HTR-8/SVneo (cell line): ENCODE measurements at places on chromosomes 2 and 18.
A peak's percentile ranks its signal among the peaks of the same experiment; 100 is the strongest.

GRCh38 chr2:169741-170140 is 94.1 kb downstream of the SH3YL1 start:
- no peak for DNase-seq

GRCh38 chr18:68233018-68233417 is 481.9 kb downstream of the TMX3 start:
- DNase-seq, result no peak

- DNase-seq, result no peak
These were observed 8.7 kb upstream of the HTR2B start for GRCh38 chr2:231133365-231134099.

DNA sequence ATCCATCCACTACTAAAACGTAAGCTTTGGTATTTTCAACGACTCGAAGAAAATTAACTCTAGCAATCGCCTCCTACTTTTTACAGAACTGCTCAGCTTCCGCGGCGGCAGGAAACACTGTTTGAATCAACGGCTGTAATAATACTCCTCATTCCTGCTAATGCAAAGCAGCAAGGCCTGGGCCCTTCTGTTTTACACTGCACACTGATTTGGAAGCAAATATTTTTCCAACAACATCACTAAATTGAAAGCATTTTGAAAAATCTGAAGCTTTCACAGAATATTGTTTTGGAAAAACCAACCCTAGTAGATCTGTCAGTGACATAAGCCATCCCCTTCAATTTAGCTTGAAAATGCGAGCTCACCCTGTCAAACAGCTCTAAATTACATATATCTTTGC is 261.2 kb downstream of the TXNL1 start:
- DNase-seq, result no peak

DNA sequence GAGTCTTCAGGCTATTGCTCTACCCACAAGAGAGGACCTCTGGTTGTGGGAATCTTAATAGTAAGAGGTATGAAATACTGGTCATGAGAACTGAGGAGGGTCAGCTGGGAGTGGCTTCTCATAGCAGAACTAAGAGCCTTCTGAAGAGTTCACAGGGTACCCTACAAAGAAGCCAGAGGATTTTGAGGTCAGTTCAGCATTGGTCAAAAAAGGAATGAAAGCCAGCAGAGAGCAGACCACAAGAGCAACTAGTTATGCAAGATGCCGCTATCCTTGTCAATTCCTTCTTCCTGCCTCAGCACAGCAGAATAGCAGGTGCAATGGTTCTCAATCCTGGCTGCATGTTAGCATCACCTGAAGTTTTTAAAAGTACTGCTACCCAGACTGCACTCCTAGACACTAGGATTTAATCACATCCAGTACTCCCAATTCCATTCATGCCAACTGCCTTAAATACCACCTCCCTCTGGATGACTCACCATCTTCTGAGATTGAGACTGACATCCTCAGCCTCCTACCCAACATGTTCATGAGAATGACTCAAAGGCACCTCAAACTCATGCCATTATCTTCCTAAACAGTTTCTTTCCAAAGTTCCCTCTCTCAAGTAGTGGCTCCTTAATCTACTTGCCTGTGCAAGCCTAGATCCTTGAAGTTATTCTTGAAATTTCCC is 81.0 kb upstream of the RBMS1 start:
- peak; percentile 37 for DNase-seq

GRCh38 chr18:70194227-70194890 is 11.1 kb downstream of the RTTN start:
- no peak for DNase-seq

DNA sequence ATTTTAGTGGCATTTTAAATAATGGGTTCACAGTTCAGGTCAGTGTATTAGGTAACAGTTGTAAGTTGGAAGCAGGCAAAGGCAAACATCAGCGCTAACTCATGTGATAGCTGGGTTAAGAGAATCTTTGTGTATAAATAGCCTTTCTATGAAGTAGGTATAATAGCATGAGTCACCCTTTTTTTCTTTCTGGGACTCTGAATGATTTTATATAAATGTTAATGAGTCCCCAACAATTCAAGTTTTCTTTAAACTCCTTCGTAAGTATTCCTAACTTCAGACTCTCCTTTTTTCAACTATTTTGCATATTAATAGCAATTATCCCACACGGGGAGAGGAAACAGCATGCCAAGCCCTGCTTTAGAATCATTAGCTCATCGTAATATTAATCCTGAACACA is 384.3 kb downstream of the PIK3C3 start:
- no peak for DNase-seq

DNA sequence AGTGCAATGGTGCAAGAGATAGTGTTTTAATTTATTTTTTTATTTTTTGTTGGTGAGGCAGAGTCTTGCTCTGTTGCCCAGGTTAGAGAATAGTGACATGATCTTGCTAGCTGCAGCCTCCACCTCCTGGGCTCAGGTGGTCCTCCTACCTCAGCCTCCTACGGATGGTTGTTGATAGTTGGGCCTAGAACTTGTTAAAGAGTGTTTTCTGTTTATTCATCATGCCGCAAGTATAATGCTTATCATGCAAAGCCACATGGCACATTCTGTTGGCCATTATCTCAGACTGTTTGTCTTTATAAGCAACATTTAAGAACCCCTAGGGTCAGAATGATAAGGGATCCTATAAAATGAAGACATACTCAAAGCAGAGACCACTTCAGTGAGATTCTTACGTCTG is 1.7 kb downstream of the UGGT1 start:
- no peak for DNase-seq

- DNase-seq, result no peak
These were observed 185.7 kb downstream of the SLC8A1 start for GRCh38 chr2:40266201-40266600.

GRCh38 chr2:172667581-172668325 is 67.9 kb upstream of the RAPGEF4 start:
- DNase-seq, result no peak

DNA sequence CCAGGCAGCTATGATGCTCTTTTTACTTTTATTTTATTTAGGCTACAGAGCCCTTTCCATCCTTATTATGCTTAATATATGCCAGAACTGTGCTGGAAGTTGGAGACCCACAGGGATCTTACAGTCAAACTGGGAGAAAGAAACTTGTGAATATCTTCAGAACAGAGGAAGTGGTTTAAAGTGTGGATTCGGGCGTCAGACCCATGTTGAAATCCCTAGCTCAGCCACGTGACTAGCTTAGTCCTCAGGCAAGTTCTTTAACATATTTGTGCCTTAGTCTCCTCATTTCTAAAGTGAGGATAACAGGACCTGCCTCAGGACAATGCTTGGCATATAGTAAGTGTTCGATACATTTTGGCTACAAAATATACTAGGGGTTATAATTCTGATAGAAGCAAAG is 59.1 kb downstream of the MAP3K20 start:
- no peak for DNase-seq

DNA sequence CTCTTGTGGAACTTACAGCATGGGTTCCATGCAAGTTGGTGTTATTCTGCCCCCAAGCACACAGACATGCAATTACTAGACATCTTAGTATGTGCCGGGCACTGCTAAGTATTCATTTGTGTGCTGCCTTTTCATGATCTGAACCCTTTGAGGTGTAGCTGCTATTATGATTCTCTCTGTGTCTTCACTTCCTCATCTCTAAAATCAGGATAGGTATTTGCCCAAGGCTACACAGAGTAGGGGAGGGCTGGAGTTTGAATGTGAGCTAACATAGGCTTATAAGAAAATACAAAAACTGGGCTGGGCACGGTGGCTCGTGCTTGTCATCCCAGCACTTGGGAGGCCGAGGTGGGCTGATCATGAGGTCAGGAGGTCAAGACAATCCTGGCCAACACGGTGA is 27.2 kb downstream of the FASTKD2 start:
- no peak for DNase-seq

DNA sequence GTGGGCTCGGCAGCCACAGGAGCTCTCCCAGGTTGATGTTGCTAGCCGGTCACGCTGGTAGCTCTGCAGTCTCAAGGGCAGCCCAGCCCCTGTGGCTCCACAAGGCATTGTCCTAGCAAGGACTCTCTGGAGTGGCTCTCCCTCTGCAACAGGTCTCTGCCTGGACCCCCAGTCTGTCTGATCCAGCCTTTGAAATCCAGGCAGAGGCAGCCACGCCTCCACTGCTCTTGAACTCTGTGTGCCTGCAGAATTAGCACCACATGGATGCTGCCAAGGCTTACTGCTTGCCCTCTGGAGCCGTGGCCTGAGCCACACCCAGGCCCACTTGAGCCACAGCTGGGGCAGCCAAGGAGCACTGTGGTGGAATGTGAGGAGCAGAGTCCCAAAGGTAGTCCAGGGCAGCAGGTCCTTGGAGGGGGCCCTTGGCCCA is 43.0 kb upstream of the FAHD2A start:
- DNase-seq, result no peak

DNA sequence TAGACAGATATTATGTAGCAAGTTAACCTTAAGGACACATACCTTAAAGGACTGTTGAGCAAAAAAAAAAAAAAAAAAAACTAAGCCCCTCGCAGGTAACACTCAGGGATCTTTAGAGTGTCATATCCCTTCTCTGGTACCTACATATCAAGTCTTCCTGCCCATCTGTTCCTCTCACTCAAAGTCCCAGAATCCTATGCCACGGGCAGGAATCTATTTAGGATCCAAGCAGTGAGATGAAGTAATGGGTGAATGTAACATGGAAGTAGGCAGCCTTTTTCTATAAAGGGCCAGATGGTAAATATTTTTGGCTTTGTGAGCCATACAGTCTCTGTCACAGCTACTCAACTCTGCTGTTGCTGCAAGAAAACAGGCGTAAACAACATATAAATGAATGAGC is 496.7 kb downstream of the STK39 start:
- DNase-seq, result no peak

GRCh38 chr2:10466801-10467200 is 18.7 kb upstream of the ODC1 start:
- no peak for DNase-seq

DNA sequence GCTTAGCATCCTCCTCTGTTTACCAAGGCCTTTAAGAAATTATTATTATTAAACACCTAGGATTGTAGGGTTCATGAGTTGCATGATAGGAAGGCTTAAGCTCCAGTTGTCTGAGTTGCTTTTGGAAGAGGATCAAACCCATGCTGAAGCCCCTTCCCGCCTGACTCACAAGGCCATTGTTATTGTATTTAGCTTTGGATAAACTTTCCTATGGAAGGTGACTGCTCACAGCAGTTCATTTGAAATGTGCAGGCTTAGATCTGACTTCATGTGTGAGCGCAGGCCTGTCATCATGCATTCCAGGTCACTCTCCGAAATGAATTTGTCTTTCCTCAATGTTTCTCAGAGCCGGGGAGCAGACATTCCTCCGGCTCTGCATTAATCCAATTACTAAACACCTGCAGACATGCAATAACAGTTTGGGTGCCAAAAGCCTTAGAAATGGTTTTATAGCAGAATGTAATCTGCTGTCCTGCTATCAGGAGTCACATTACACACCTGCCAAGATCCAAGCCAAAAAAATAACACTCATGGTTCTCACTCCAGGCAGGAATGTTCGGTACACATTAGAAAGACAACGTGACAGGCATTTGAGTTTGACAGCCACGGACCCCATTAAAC is 119.9 kb downstream of the OSR1 start:
- no peak for DNase-seq

DNA sequence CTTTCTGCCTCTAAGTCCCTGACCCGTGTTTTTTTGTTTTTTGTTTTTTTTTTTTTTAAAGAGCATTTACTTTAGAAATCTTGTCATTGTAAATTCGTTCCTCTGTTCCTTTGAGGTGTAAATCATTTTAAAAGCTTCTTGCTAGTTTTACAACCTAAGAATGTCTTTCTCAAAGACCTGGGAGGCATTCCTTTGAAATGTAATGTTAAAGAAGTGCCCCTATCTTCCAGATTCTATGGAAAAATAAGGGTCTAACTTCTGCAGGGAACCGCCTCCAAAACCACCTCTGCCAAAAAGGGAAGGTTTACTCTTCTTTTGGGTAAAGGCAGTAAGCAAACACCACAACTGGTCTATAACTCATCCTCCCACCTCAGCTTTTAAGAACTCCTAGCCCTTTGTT is 259.6 kb upstream of the ZNF804A start:
- no peak for DNase-seq

GRCh38 chr2:133579274-133579673 is 11.0 kb upstream of the NCKAP5 start:
- no peak for DNase-seq

DNA sequence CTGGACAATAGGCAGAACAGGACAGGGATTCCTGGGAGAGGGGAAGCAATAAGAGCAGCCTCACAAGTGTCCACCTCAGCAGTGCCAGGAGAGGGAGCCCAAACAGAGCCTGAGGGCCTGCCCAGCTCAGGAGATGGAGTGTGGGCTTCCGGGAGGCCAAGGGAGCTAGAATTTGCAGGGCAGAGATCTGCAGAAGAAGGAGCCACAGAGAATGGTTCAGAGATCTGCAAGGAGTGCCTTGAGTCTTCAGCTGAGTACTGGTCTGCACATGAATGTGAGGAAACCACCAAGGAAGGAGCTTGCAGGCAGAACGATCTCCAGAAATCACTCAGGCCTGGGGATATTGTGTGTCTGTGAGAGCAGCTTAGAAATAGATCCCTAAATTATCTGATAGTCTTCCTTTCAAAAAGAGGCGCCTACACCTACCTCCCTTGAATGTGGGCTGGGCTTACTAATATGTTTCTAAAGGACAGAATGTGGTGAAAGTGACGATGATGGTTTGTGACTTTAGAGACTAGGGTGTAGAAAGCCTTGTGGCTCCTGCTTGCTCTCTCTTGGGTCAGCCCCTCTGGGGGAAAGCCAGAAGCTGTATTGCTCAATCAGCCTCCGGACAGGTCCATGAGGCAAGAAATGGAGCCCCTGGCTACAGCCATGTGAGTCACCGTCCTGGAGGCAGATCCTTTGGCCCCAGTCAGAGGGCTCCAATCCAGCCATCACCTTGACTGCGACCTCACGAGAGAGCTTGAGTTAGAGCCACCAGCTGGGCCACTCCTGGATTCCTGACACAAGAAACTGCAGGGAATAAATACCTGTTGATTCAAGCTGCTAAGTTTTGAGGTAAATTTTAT is 7.6 kb upstream of the LPIN1 start:
- DNase-seq, result peak; percentile 67

GRCh38 chr2:49306925-49307324 is 152.6 kb upstream of the FSHR start:
- DNase-seq, result no peak

- no peak for DNase-seq
These were observed 25.6 kb upstream of the ATIC start for GRCh38 chr2:215286309-215286708.

- DNase-seq, result no peak
These were observed 129.1 kb downstream of the NRP2 start for GRCh38 chr2:205811387-205811786.

DNA sequence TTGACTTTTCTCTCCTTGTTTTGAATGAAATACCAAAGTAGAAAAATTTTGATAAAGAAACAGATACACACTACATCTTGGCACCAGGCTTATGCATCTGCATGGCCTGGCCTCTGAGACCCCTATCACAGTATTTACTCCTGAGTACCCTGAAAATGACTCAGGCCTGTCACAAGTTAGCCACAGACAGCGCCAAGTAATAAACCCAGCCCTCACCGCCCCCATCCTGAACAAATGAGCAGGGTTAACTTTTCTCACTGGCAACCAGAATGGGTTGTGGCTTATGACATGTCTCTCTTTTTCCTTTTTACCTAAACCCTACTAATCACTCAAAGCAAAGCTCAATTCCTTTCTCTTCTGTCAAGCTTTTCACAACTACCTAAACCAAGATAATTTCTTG is 35.3 kb downstream of the SPRED2 start:
- DNase-seq, result no peak
